ENCODE measurements at places on chromosomes 1 and 21. TPM values are rescaled to one million over a fixed set of nuclear protein-coding genes. Genes with fewer than 3 reads are reported as not detected.

MFAP2 gene
- total RNA-seq = 14.8 TPM

ANKRD65 gene
- 21.5 TPM for total RNA-seq

NES gene
- 54.7 TPM for total RNA-seq

ATP1A4 gene
- total RNA-seq = 0.96 TPM

CHD5 gene
- 0.23 TPM for total RNA-seq

GRCh38 chr1:45172005-45172404, 34.4 kb downstream of the ZSWIM5 start:
- no peak overlapping the region for H3K27ac ChIP-seq
- H3K27me3 ChIP-seq = no peaks in the 10 kb centered on the region
- H3K36me3 ChIP-seq = no peaks in the 10 kb centered on the region
- H3K4me3 ChIP-seq = no peak overlapping the region
- H3K4me1 ChIP-seq = no peaks in the 10 kb centered on the region
- DNase-seq = no peak

- H3K4me1 ChIP-seq = no peaks in the 10 kb centered on the region
- no peak overlapping the region for H3K4me3 ChIP-seq
- no peaks in the 10 kb centered on the region for H3K27me3 ChIP-seq
- DNase-seq = no peak
- H3K36me3 ChIP-seq = no peaks in the 10 kb centered on the region
Observed at GRCh38 chr1:92065042-92065441, 10.2 kb downstream of the SETSIP start.

DNA sequence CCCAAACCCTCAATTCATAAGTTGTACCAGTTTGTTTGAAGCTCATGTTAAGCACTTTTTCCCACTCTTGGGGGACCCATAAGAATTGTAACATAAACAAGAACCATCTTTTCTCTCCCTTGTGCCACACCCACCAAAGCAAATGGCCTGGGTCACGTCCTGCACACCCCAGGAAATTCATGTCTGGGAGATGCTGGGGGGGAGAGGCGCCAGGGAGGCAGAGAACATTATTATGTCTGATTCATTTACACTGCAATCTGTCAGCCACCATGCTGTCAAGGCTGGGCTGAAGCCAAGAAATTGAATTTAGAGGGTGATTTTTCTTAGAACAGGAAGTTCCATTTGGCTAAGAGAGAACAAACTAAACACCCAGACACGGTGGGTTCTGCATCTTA, 37.2 kb upstream of the IPO9 start:
- H3K27ac ChIP-seq = peak overlapping the region; percentile 64
- no peak for DNase-seq
- H3K4me1 ChIP-seq = peaks cover 44% of the 10 kb centered on the region
- H3K4me3 ChIP-seq = no peak overlapping the region

DNA sequence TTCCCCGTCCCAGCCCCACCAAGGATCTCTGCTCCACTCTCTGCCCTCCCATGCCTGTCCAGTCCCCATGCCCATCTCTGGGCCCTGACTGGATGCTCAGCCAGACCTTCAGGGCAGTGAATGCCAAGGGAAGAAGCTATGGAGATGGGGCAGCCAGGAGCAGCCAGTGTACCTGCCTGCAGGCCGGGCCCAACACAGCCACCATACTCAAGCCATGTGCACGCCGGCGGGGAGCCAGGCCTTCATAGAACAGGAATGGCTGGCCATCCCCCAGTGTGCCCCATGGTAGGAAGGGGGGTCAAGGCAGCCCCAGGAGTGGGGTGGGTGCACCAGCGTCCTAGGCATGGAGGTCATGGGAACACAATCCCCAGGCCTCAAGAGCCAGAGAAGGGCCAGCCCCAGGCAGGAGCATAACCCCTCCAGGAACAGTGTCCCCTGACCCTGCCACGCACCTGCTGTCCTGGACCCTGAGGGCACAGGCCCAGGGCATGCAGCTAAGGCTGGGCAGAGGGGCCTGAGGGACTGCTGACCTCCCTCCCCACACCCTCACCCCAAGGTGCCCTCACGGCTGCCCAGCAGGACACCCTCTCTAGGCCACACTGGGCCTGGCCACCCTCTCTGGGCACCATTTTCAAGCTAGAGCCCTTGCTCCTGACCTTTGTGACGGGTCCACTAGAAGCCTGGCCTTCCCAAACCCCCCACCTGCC, 20.3 kb upstream of the ARF1 start:
- no peak overlapping the region for H3K4me3 ChIP-seq
- H3K27me3 ChIP-seq = peaks cover 88% of the 10 kb centered on the region
- peak; percentile 61 for DNase-seq
- H3K4me1 ChIP-seq = peaks cover 14% of the 10 kb centered on the region
- no peak overlapping the region for H3K27ac ChIP-seq

DNA sequence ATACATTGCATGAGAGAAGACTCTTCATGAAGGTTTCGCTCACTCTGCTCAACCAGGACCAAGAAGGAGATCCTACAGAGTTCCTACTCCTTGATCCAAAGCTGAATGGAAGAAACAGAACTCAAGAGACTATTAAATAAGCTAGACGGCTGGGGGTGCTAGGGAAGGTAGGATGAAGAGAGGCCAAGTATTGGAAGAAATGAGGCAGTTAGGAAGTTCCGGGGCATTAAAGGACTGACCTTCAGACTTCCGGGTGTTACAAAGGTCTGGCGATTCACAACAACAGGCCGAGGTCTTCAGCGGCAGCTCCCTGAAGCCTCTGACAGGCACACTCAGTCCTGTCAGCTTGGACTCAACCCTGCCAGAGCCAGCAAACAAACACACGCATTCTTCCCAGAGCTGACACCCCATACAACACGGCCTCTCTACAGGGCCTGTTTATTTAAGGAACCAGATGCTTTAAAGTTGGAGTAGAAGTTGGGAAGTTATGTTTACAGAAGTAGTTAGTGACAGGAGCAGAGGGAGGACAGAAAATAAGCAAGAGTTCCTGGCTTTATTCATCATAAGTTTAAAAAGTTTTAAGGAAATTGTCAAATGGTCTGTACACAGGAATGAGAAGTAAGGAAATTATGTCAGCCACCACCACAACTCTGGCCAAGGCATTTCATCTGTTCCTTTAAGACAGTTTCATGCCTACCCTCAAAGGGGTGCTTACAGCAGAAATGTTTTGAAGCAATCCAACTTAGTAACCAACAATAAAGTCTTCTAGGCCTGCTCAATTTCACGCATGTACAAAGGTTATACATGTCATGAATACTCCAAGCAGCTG, 4.7 kb downstream of the SORT1 start:
- H3K36me3 ChIP-seq = no peaks in the 10 kb centered on the region
- peak overlapping the region; percentile 39 for H3K4me3 ChIP-seq
- no peaks in the 10 kb centered on the region for H3K27me3 ChIP-seq

DNA sequence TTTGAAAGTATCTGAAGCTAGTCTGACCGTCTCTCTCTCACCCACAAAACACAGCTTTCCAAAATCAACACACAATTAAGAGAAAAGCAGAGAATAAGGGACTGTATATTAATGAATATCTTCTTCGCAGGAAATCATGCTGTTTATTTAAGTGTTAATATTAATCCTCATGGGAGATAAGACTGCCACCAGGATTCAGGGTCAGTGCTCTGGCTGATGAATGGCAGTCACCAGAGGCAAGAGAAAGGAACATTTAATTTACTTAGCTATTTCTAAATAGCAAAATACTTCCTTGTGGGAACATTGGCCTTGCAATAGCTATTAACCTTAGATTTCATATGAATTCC, 2.2 kb downstream of the SCYL3 start:
- H3K27me3 ChIP-seq = no peaks in the 10 kb centered on the region
- peak overlapping the region; percentile 28 for H3K27ac ChIP-seq
- H3K36me3 ChIP-seq = peaks cover 23% of the 10 kb centered on the region
- peaks cover 27% of the 10 kb centered on the region for H3K4me1 ChIP-seq

DNA sequence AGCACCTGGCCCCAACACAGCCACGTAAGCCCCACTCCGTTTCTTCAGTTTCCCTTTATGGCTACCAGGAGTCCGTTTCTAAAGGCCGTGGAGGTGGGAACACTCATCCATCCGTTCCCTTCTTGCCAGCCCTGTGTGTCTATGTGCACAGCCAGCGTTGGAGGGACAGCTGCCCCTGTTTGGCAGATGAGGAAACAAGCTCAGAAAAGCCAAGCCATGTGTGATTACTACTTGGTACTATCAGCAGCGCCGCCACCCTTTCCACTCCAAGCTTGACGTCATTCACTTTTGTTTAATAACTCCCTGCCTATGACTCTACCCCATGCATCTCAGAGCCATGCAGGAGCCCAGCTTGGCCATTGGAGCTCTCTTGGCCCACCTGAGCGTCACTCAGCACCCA, 3.5 kb downstream of the LRP8 start:
- H3K4me1 ChIP-seq = peaks cover 23% of the 10 kb centered on the region
- peak; percentile 54 for DNase-seq
- no peaks in the 10 kb centered on the region for H3K27me3 ChIP-seq
- no peak overlapping the region for H3K4me3 ChIP-seq
- no peak overlapping the region for H3K27ac ChIP-seq
- H3K36me3 ChIP-seq = no peaks in the 10 kb centered on the region

DNA sequence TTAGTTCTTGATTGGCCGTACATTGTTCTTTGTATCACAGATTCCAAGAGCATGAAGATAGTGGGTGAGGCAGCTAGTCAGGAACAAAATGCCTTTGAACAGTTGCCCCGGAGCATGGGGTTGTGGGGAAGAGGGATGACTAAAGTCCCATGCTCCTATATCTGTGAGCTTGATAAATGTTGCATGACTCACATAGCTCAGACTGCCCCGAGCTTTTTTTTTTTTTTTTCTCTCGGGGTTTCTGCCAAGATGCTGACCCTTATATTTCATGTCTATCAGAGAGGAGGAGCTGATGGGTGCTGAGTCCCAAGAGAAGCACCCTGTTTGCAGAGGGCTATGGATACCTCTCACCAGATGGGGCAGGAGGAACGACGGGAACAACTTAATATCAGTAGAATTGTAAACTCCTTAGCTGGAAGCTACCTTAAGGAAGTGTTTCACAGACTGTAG, 40.6 kb downstream of the SRRM1 start:
- DNase-seq = no peak
- H3K36me3 ChIP-seq = no peaks in the 10 kb centered on the region
- no peak overlapping the region for H3K27ac ChIP-seq
- no peaks in the 10 kb centered on the region for H3K27me3 ChIP-seq
- peaks cover 2% of the 10 kb centered on the region for H3K4me1 ChIP-seq
- H3K4me3 ChIP-seq = no peak overlapping the region

DNA sequence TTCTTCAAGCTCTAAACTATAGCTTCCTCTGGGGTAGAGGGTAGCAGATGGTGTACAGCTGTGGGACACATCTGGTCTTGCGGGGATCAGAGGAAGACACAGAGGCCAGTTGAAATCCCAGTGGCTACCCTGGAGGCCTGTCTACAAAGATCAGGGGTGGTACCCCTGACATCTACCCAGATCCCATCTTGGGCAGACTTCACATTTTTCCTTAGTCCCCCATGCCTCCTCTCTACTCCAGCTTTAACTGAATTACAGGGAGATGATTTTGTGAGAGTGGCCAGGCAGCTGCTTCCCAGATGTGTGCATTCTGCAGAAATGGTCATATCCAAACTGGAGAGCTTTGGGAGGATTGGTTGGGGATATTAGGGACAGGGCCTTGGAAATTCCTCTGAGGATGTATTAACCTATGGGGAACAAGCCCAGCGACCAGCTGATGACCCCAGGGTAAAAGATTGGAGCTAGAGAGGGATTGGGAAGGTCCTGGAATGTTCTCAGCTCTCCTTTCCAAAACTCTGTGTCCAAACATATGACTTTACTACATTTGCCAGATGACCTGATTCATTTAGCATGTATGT, 9.6 kb upstream of the CD34 start:
- H3K36me3 ChIP-seq = no peaks in the 10 kb centered on the region
- H3K4me1 ChIP-seq = peaks cover 52% of the 10 kb centered on the region
- H3K27ac ChIP-seq = no peak overlapping the region
- no peak for DNase-seq
- H3K27me3 ChIP-seq = no peaks in the 10 kb centered on the region

GRCh38 chr1:80925130-80925805, 875.5 kb upstream of the ADGRL2 start:
- no peak overlapping the region for H3K27ac ChIP-seq
- no peaks in the 10 kb centered on the region for H3K27me3 ChIP-seq
- H3K36me3 ChIP-seq = no peaks in the 10 kb centered on the region
- H3K4me1 ChIP-seq = no peaks in the 10 kb centered on the region

DNA sequence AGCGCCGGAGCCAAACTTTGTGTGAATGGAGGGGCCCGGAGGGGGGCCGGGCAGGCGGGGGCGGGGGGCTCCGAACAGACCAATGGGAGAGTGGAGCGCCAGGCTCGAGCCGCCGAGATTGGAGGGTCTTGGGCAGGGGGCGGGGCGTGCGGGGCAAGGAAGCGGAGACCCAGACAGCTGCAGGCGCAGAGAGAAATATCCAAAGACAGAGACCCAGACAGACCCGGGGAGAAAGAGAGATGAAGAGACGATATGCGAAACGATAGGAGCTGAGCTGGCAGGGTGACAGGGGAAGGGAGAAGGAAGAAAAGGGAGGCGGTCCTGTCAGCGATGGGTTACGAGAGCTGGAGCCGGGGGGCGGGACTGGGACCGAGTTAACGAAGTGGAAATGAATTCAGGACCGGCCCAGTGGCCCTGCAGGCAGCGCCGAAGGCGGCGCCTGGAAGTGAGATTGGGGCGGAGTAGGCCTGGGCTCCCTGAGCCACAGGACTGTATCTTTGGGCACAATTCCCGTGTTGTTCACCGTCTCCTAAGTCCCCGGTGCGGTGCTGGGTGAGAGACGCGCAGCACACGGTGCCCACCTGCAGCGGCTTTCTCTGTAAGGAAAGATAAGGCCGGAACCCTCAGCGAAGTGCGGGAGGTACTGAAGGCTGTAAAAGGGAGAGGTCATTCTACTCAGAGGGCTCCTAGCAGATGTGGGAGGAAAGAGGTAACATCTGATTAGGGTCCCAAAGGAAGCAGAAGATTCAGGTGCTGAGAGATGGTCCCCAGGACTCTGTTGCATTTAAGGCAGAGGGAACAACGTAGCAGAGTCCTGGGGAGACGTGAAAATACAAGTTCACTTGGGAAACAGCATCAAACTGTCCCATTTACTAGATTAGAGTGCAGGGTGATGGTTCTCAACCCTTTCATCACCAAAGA, 543 bp upstream of the KCNJ10 start:
- peaks cover 5% of the 10 kb centered on the region for H3K4me1 ChIP-seq
- H3K4me3 ChIP-seq = peak overlapping the region; percentile 50
- H3K27me3 ChIP-seq = no peaks in the 10 kb centered on the region
- peak; percentile 88 for DNase-seq

GRCh38 chr21:17988102-17988437, 168.9 kb upstream of the C21orf91 start:
- H3K27me3 ChIP-seq = no peaks in the 10 kb centered on the region
- no peaks in the 10 kb centered on the region for H3K4me1 ChIP-seq
- no peaks in the 10 kb centered on the region for H3K36me3 ChIP-seq

DNA sequence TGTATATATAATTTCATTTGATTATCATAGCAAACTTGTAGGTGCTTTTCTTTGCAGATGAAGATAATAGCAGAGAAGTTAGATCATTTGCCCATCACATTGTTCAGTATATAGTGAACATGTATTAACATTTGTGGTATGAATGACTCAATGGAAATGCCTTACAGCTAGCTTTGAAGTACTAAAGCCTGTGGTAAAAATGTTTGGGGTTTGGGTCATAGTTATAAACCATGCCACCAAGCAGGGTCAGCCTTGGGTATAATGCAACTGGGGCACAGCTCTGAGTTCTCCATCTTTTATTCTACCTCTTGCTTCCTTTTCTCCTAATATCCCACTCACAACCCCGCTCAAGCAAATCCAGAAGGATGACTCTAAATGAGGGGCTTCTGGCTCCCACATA, 141.6 kb downstream of the KCNT2 start:
- H3K27me3 ChIP-seq = no peaks in the 10 kb centered on the region
- no peak overlapping the region for H3K27ac ChIP-seq
- no peak for DNase-seq
- no peaks in the 10 kb centered on the region for H3K36me3 ChIP-seq
- H3K4me1 ChIP-seq = no peaks in the 10 kb centered on the region
- no peak overlapping the region for H3K4me3 ChIP-seq
